ENCODE measurements at places on chromosomes 2 and 18. TPM values are rescaled to one million over a fixed set of nuclear protein-coding genes. Genes with fewer than 3 reads are reported as not detected.

PAIP2B gene
- 1.9 TPM for total RNA-seq

- DNase-seq: no peak
Measured at GRCh38 chr2:169746240-169746639, 12.6 kb downstream of the KLHL23 start.

TUBA4B gene
- not detected for total RNA-seq

ZNF385B gene
- not detected for total RNA-seq

GRCh38 chr2:207121784-207122183, 44.0 kb downstream of the KLF7 start:
- peak; percentile 78 for DNase-seq

All from dermis blood vessel endothelial cell (primary cell).